ENCODE measurements at places on chromosomes 13 and 19.
A peak's percentile ranks its signal among the peaks of the same experiment; 100 is the strongest.

DNA sequence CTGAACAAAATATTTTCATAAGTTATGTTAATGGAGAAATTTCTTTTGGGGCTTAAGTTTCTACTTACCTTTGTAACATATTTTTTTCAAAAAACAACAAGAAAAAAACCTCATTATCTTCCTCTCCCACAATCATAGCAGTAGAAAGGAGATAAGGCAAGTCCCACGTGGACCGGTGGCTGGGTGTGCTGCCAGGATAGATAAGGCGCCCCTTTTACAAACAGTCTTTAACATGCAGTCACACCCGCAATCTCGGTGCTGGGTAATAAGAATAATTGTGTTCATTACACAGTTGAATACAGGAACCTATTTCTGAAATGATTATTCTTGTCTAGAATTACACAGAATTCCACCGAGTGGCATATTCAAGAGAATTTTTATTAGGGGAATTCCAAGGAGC is 1202.3 kb downstream of the UQCRFS1 start:
- DNase-seq, result no peak

DNA sequence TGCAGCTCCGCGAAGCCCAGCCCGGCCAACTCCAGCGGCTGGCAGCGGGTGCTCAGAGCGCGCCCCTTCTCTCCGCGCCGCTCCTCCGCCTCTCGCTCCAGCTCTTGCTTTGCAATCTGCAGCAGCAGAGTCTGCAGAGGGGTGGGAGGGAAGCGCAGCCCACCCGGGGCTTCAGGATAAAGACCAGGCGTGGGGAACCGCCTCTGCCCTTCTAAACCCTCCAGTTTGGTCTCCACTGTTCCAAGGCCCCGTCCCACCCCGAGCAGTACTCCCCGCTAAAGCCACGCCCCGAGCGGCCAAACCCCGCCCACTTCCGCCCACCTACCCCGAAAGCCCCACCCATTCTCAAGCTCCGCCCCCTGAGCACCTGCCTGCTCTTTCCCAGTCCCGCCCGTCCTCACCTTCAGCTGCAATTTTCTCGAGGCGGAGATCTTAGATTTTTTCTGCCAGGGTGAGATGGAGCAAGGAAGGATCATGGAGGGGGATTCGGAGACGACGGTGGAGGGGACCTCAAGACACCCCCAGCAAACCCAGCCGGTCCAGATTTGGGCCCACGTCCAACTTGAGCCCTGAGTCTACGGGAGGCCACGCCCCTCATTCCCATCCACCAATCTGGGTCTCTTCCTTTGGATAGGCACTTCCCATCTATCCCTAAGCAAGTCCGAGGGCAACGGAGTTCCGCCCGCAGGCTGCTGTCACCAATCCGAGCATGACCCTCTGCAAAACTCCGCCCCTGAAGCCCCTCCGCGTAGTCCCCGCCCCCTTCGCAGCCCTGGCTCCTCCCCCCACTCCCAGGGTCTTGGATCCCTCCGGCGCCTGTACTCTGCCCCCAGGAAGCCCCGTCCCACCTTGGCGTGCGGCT is 1.1 kb downstream of the TNNI3 start:
- DNase-seq, result peak; percentile 24

DNA sequence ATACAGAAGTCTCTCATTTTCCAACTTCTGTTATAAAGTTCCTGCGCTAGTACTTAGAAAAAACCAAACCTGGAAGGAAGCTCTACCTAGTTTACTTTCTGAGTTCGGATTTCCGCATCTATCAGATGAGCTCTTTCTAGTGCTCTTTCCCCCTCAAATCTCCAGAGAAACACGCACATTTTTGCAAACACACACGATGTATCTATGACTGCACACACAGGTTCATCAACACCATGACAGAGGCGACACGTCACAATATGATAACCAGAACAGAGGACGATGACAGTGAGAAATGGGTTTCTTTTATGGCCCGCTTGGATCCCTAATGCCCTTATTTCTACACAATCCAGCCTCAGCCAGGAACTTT is 629 bp upstream of the LRRC63 start:
- DNase-seq, result peak; percentile 58

- DNase-seq, result no peak
These were observed 10.6 kb downstream of the CD70 start for GRCh38 chr19:6580313-6580712.

DNA sequence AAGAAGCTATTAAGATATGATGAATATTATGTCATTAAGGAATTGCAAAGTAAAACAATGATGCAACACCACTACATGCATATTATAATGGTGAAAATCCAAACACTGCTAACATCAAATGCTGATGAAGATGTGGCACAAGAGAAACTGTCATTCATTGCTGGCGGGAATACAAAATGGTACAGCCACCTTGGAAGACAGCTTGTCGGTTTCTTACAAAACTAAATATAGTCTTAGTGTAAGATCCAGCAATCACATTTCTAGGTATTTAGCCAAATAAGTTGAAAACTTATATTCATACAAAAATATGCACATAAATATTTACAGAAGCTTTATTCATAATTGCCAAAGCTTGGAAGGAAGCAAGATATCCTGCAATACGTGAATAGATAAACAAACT is 114.9 kb upstream of the EDNRB start:
- no peak for DNase-seq

DNA sequence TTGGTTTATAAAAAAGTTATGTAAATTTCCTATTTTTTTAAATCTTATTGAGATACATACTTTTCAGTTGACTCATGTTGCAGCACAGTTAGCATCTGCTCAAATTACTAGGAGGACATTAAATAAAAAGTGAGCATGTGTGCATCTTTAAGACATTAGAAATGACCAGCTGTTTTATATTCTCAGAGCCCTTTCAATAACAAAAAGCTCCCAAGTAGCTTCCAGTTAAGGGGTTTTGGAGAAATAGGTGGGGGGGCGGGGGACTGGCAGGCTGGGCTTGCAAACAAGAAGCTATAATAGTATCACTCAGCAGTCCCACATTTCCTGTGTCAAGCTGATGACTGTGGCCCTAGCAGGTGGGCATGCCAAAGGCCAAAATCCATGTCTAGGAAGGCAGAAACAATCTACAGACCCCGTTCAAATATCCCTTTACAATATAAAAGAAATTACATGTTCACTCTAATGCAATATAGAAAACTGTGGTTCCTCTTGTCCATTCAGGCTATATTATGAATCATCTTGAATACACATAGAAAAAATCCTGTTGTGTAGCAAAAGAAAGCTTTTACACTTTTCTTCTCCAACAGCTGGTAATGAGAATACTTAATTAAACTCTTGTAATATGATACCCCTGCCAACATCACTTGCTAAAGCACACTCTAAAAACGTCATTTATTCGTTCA is 1713.2 kb upstream of the SLC10A2 start:
- DNase-seq, result no peak

DNA sequence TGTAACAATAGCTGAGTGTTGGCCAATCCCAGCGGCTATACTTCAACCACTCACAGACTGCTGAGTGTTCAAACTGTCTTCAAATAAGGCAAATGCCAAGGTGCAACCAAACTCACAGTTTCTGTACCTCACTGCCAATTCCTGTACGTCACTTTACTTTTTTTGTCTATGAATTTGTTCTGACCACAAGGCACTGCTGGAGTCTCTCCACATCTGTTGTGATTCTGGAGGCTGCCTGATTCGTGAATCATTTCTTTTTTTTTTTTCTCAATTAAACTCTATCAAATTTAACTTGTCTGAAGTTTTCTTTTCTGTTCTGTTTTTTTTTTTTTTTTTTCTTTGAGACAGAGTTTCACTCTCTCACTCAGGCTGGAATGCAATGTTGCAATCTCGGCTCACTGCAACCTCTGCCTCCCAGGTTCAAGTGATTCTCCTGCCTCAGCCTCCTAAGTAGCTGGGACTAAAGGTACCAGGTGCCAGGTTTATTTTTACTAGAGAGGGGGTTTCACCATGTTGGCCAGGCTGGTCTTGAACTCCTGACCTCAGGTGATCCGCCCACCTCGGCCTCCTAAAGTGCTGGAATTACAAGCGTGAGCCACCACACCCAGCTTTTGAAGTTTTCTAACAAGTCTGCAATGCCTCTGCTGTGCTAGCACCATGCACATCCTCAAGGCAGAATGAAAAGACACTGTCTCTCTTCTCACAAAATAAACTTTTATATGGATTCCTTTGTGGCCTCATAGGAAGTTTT is 401.7 kb downstream of the IRS2 start:
- no peak for DNase-seq

DNA sequence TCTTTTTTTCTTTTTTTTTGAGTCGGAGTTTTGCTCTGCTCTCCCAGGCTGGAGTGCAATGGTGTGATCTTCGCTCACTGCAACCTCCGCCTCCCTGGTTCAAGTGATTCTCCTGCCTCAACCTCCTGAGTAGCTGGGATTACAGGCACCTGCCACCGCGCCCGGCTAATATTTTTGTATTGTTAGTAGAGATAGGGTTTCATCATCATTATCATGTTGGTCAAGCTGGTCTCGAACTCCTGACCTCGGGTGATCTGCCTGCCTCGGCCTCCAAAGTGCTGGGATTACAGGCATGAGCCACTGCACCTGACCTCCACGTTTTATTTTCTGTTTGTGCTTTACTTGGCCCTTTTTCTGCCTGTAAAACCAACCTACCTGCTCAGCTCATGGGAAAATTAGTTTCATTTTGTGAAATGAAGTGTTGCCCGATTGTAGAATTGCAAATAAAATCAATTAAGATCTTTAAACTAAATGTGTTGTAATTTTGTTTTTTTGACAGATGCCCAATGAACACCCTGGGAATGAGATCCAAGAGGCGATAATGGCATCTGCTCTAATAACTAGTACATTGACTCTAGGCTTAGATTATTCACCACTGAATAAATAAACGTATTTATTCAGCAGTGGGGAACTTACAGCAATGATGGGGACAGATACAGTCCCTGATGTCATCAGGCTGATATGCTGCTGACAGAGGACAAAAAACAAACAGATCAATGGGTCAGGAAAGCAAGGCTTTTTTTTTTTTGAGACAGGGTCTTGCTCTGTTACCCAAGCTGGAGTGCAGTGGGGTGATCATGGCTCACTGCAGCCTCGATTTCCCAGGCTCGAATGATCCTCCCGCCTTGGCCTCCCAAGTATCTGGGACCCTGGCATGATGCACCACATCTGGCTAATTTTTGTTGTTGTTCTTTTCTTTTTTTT is 2.2 kb upstream of the RAB11B start:
- no peak for DNase-seq

DNA sequence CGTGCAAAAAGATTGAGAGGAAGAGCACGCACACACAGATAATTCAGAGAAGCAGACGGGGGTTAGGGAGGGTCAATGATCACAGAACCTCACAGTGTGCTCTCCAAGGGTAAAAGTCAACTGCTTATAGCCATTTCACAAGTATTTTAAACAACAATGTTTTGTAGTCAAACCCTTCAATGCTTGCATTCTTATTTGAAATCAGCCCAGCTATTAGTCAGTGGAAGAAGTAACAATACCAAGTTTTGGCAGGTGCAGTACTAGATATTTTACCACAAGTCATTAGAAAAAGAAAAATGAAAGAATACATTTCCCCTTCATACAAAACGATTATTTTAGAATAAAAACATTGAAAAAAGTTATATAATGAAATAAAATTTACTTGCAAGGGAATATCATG is 2.6 kb downstream of the CSNK1A1L start:
- no peak for DNase-seq

GRCh38 chr19:11324748-11325389 is 14.6 kb downstream of the RAB3D start:
- no peak for DNase-seq

GRCh38 chr13:42478531-42479156 is 95.3 kb upstream of the TNFSF11 start:
- DNase-seq, result peak; percentile 36

DNA sequence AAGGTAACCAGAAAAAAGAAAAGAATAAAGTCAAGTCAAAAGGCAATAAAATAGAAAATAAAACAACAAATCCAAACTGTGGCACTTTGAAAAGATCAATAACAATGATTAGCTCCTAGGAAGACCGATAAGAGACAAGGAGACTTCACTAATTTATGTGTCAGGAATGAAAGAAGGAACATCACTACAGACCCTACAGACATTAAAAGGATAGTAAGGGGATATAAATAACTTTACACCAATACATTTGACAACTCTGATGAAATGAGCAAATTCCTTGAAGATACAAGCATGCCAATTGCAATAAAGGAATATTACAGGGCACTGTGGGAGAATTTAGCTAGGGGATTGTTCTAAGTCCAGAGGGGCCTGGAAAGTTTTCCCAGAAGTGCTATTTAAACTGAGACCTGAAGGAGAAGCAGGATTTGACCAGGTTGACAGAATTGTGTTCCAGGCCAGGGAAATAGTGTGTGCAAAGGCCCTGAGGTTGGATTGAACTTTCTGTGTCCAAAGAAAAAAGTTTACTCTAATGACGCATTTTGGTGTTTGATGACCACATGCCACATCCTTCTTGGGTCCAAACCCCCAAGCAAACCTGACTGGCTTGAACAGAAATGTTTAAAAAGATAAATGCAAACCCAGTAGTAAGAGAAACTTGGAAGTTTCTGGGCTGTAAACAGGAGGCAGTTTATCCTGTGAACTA is 1.6 kb upstream of the C19orf38 start:
- DNase-seq, result no peak

DNA sequence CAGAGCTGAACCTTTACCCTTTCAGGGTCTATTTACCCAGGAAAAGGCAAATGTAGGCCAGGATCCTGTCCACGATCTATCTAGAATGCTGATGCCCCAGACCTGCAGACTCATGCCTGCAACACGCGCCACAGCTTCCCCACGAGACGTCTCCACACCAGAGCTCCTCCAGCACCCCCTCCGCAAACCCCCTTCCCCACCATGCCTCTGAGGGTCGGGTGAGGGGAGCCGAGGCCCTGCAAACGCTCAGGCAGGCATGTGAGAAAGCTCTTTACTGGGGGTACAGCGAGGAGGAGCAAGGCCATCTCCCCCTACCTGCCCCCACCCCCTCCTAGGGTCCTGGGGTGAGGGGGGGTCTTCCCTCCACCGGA is 8.9 kb downstream of the DYRK1B start:
- DNase-seq, result no peak

DNA sequence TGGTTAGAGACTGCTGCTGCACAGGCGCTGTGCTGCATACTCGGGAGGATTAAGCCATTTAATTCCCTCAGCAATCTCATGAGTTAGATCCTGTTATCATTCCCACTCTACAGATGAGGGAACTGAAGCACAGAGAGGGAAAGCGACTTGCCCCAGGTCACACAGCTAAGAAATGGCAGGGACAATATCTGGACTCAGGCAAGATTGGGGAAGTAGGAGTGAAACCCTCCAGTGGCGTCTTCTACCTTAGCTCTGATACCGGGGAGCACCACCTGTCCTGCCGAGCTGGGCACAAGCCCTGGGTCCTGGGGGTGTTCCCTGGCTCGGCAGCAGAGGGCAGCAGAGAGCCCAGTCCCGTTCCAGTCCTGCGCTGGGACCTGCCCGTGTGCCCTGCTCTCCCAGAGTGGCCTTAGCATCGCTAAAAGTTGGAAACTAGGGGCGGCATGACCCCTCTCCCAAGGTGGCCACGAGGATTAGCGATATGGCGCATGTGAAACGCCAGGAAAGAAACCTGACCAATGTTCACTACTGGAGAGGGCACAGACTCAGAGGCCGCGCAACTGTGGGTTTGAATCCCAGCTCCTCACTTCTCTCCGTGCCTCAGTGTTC is 20.5 kb downstream of the CYTH2 start:
- peak; percentile 84 for DNase-seq

Measured in CD4-positive, alpha-beta T cell treated with Interleukin-4 for 1 hour (primary cell).